ENCODE measurements at places on chromosomes 12 and 14. TPM values are rescaled to one million over a fixed set of nuclear protein-coding genes. Genes with fewer than 3 reads are reported as not detected.
A peak's percentile ranks its signal among the peaks of the same experiment; 100 is the strongest.

The MMP14 gene
- total RNA-seq, result 85.0 TPM

The KRT6C gene
- total RNA-seq, result not detected

The NGB gene
- not detected for total RNA-seq

The C1S gene
- 2.1 TPM for total RNA-seq

The KLRK1 gene
- not detected for total RNA-seq

The KRT82 gene
- 0.29 TPM for total RNA-seq

The KRT72 gene
- not detected for total RNA-seq

DNA sequence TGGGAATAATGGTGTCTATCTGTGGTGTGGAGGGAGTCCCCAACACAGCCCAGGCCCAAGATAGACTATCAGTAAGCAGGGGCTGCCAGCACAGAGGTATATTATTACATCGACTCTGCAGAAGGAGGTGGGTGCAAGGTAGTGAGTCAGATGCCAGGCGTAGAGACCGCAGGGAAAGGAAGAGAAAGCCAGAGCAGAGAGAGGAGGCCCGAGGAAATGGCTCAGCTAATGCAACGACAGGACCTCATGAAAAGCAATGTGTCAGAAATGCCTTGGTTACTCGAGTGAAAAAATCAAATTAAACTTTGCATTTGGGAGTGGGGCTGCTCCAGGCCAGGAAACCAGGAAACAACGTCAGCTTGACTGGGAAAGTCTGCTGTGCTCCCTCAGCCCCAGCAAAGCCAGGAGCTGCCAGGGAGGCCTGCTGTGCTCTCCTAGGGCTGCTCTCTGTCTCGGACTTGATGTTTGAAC, 173.2 kb downstream of the SUDS3 start:
- DNase-seq, result no peak

DNA sequence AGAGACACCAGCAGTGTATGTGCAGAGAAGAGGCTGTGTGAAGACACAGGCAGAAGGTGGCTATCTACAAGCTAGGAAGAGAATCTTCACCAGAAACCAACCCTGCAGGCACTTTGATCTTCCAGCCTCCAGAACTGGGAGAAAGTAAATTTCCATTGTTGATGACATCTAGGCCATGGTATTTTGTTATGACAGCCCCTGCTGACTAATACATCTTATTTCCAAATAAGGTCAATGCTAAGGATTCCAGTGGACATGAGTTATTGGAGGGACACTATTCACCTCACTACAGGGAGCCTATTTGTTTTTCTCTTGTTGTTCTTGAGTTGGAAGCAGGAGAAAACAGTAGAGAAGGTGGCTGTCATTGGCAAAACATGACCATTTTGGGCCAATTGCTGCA, 88.5 kb upstream of the RIN3 start:
- peak; percentile 49 for DNase-seq

DNA sequence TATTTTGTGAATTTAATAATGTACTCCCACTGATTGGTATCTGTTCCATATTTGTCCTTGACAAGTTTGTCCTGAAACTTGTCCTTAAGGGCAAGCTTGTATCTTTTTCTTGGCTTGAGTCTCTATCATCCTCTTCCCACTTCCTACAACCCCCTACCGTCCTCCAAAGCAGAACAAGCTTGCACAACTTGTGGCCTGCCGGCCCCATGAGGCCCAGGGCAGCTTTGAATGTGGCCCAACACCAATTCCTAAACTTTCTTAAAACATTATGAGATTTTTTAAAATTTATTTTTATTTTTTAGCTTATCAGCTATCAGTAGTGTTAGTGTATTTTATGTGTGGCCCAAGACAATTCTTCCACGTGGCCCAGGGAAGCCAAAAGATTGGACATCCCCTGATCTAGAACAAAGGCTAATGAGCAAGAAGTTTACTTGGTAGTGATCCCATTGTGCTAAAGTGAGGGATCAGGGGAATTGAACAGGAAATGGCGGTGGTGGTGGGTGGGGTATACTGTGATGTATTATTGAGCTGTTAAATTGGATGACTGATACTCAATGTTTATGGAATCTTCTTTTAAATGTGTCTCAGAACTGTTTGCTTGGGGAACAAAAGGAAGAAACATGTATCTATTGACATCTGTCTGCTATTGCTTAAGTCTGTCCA, 37.8 kb downstream of the TMX1 start:
- no peak for DNase-seq

- no peak for DNase-seq
Measured at GRCh38 chr12:71584356-71584755, 79.3 kb downstream of the ZFC3H1 start.

GRCh38 chr12:68839183-68840147, 31.5 kb downstream of the MDM2 start:
- no peak for DNase-seq

GRCh38 chr14:64082837-64083236, 211.3 kb downstream of the ESR2 start:
- no peak for DNase-seq

GRCh38 chr12:83046019-83046418, 359.3 kb downstream of the TMTC2 start:
- DNase-seq, result no peak

DNA sequence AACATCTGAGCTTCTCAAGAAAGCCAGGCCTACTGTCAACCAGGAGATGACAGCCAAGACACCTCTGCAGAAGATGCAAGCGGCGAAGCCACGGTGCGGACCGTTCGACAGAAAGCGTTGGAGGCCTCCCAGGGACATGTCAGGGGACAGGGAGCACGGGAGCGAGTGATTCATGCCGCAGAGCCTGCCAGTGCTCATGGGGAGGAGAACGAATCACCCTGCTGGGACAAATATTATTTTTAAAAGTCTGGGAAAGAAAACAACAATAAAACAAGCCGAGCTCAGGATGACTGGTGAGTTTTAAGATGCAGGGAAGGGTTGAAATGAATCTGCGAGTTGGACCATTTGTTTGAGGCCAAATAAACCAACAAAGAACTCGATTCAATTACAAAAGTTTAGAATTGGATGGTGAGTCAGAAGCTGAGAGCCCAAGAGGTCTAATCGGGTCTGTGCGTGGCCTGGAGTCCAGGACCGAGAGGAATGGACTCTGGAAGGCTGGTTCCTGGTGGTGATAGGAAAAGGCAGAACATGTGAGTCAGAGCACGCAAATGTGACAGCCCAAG, 91.0 kb downstream of the RBM19 start:
- peak; percentile 33 for DNase-seq

GRCh38 chr12:1182069-1182468, 191.0 kb downstream of the ERC1 start:
- DNase-seq, result peak; percentile 42

- peak; percentile 11 for DNase-seq
Measured at GRCh38 chr14:29039171-29039570, 272.6 kb downstream of the FOXG1 start.

- no peak for DNase-seq
Measured at GRCh38 chr12:100044266-100044665, 59.5 kb upstream of the ANKS1B start.
